ENCODE measurements at places on chromosomes 6 and 20.

GRCh38 chr20:58579069-58579818 lies 64.0 kb upstream of the APCDD1L start:
- DNase-seq, result no peak

DNA sequence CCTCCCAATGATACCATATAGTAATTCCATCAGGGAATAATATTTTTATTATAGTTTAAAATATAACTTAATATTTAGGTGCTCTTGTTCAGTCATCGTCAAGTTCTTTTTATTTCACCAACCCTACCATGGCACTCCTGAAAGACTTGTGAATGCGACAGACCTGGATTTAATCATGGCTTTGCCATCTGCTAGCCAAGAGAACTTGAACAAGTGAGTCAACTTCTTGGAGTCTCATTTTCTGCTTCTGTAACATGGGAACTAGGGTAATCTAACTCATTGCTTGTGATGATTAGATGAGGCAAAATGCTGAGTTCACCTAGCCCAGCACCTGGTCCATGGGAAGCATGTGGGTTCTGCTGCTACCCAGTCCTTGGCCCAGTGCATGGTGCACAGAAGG lies 62.9 kb downstream of the ESR1 start:
- DNase-seq, result no peak

- no peak for DNase-seq
Observed at GRCh38 chr6:101296169-101296960, 97.1 kb upstream of the GRIK2 start.

DNA sequence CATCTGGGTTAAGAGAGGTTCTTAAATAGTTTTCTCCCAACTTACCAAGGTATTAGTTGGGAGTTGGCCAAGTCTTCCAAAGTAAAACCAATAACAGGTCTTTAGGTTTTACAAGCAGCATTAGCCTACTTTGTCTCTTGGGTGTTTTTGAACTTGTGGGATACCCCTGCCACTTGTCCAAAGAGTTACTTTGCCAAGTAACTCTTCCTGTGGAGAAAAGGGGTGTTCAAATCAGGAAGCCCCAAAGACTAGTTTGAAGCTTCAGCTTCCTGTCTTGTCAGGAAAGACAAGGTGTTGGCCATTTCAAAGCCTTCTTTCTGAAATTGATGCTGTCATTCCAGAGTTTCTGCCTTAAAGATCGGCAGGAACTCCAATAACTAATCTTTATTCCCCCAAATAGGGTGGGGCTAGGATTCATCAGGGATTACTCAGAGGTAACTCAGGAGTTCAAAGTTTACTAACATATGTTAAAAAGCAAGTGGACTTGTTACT lies 822 bp downstream of the RAB22A start:
- DNase-seq, result no peak

GRCh38 chr20:11193241-11193640 lies 519.4 kb upstream of the JAG1 start:
- no peak for DNase-seq

- DNase-seq, result no peak
Observed at GRCh38 chr20:2759603-2760296, 40.7 kb downstream of the CPXM1 start.

GRCh38 chr20:59146780-59147565 lies 16.6 kb upstream of the ZNF831 start:
- DNase-seq, result no peak

GRCh38 chr20:6780433-6781190 lies 13.1 kb downstream of the BMP2 start:
- no peak for DNase-seq

DNA sequence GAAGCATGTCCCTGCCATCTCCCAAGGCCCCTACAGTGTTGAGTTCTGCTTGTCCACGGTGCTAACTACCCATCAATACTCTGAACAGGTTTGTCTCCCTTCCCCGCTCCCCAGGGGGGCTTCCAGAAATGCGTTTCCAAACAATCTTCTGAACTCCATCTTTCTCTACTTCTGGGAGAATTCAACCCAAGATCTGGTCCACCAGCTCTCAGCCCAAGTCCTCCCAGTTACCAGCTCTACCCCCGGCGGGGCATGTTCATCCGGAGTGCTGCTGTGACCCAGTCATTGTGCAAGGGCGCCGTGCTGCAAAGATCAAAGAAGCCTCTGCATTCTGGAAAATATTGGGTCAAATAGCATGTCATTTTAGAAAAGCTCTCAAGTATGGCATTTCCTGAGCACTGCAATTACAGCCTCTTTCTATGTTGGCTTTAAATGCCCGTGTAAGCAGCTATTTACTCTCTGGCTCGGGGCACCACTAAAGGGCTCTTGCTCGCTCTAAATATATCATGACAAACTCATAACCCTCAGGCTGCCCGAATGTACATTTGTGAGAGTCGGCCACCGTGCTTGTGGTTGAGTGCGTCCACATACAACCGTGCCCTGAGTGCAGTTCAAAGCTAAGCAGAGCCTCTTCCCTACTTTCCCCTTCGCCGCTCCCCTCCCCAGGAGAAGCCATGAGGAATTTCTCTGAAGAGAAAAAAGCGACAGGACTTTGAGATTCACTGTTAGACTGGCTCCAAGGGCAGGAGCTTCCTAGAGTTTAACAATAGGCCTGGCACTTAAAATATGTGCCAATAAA lies 71.6 kb downstream of the BANF2 start:
- DNase-seq, result no peak

GRCh38 chr20:19486446-19486845 lies 271.6 kb upstream of the RIN2 start:
- no peak for DNase-seq

DNA sequence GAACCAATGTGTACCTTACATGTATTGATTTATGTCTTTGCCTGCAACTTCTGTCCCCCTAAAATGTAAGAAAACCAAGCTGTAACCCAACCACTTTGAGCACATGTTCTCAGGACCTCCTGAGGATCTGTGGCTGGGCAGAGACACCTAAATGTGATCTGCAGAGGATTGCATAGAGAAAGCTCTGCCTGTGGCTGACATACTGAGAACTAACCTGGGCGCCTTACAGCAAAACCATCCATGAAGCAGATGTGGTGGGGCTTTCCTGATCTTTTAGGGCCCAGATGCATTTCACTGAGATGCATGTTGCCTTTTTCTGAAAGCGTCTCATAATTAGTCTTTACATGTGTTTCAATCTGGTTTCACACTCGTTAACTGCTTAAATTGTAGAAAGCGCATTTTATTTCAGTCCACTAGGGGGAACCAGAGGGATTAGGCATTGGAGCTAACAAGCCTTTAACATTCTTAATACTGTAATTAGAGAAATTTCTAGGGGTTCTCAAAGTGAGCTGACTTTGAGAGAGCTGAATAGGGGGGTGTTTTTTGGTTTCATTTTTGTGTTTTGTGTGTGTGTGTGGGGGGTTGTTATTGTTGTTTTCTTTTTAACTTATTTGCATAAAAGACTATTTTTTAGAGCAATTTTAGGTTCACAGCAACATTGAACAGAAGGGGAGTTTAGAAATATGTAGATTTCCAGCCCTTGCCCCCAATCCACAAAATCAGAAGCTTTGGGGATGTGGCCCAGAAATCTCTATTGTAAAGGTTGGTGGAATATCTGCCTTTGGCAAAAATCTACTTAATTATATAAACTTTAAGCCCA lies 50.9 kb upstream of the FAM184A start:
- DNase-seq, result peak; percentile 70

GRCh38 chr6:67535946-67536345 lies 1099.1 kb upstream of the ADGRB3 start:
- DNase-seq, result no peak

- no peak for DNase-seq
Observed at GRCh38 chr6:16966791-16967469, 134.9 kb upstream of the STMND1 start.

DNA sequence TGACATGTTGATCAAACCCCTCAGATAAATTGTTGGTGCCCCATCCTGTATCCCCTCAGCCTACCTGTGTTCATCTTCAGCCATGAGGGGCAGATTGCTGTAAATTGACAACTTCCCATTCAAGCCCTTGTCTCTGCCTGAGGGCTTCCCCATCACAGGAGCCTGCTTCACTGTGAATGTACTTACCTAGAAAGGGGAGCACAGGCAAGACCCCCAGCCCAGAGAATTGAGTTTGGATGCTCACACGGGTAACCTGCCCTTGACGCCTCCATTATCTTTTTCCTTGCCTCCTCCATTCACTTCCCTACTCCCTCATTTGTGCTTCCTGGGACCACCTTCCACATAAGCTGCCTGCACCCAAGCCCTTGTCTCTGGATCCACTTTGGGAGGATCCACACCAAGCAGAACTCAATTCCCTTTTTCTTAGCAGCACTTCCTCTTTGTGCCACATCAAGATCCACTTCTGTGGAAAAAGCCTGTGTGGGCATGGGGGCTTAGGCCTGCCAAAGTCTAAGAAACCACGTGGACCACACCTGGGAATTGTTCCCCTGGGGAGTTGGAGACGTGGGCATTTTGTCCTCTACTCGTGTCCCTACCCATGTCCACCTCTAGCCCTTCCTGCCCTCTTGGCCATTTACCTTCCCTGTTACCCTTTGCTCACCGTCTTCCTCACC lies 103.4 kb upstream of the FOXA2 start:
- DNase-seq, result no peak

DNA sequence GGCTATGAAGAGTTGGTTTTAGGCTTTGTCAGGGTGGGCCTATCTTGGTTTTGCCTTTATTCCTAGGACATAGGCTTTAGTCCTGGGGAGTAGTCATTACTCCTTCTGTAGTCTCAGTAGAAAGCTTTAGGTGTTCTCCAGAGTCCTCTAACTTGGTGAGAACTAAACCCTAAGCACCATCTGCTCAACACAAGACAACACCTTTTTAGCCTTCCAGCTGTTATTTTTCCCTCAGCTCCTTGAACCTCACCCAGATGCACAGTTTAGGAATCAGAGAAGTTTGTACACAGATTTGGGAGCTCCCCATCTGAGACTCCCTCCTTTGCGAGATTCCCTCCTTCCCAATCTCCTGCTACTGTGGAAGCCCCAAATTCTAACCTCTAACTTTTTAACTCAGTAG lies 141.3 kb downstream of the QRSL1 start:
- no peak for DNase-seq

DNA sequence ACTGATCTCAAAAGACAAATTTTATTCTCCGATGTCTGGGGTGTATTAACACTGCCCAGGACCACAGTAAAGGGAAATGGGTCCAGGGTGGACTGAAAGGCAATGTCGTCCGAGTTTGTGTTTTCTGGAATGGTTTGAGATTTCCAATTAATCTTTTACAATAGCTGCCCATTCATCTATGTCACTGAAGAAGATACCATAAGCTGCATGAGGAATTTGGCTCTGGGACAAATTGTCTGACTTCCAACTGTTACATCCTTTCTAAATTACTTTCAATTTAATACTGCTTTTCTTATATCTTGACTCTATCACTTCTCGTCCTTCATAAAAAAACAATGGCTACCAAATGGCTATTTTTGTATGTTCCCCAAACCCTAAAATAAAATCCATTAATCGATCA lies 130.7 kb upstream of the KCNK16 start:
- DNase-seq, result no peak

GRCh38 chr6:56758120-56758519 lies 115.4 kb upstream of the DST start:
- DNase-seq, result no peak

DNA sequence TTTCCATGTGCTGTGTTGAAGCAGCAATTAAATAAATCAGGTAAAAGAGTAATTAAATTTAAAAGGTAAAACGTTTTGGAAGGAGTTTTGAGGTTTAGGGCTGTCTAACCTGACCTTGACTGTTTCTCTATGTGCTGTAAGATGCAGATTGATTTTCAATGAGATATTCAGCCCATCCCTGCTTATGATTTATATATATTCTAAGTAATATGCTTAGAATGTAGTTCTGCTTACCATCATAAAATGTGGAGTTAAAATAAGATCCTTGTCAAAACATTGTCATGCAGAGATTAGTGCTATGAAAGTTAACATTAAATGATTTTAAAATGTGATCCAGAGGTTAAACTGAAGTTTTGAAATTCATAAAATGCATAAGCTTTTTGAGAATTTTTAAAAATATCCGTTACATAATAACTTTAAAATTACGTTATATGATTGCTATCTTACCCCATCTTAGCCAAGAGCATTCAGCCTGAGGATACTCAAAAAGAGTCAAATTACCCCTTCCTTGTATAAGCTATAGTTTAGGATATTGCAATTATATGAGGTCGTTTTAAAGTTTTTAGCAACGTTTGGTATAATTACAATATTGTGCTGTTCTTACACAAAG lies 122.5 kb downstream of the MTHFD1L start:
- no peak for DNase-seq

GRCh38 chr6:84260926-84261325 lies 33.5 kb upstream of the CEP162 start:
- no peak for DNase-seq

DNA sequence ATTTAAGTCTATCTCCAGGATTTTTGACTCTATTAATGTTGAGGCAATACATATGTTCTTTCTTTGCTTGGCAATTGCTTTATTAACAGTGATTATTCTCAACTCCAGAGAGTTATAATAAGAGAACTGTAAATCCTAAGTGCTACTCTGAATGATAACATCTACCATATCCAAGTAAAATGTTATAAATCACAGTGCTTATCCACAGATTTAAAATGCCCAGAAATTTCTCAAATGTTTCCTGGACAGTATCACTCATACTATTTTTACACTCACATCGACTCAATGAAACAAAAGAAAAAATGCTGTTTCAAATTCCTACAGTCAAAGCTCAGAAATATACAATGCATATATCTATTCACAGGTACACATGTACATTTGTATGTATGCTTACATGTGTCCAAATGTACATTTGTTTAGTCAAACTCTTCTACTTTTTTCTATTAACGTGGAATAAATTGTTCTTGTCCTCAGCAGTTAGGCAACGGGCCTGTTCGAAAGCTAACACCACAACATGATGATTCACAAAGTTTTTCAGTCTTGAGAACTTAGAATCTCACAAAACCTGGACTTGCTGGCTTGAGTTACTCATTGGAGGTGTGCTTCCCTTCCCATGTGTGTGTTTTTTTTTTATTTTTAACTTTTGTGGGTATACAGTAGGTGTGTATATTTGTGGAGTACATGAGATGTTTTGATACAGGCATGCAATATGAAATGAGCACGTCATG lies 193.0 kb downstream of the GJA10 start:
- DNase-seq, result no peak

DNA sequence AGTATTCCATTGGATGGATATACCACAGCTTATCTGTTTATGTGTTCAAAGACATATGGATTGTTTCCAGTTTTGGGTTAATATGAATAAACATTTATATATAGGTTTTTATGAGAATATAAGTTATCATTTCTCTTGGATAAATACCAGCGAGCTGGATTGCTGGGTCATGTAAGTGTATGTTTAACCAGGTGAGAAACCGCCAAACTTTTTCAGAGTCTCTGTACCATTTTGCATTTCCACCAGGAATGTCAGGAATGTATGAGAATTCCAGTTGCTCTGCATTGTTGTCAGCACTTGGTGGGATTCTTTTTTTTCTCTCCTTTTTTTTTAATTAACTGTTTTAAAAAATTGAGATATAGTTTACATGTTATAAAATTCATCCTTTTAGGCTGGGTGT lies 52.1 kb downstream of the PHF20 start:
- DNase-seq, result no peak
